ENCODE measurements at places on chromosomes 5 and 9. TPM values are rescaled to one million over a fixed set of nuclear protein-coding genes. Genes with fewer than 3 reads are reported as not detected.

Gene PRDM9
- not detected for polyA plus RNA-seq

Gene ARID3C
- 0.58 TPM for polyA plus RNA-seq

Gene CCL21
- 16.7 TPM for polyA plus RNA-seq

Gene PDGFRB
- polyA plus RNA-seq: 6.1 TPM

Gene NUDT2
- 20.7 TPM for polyA plus RNA-seq

Gene SLC4A9
- polyA plus RNA-seq: not detected

Gene MARCOL
- polyA plus RNA-seq: not detected

Gene F12
- 328 TPM for polyA plus RNA-seq

Gene SAXO1
- polyA plus RNA-seq: 0.01 TPM

Gene SLC46A2
- polyA plus RNA-seq: 0.07 TPM

Gene SPINK13
- not detected for polyA plus RNA-seq

Gene CCNO
- polyA plus RNA-seq: not detected

Gene OR1L8
- not detected for polyA plus RNA-seq

Gene AK6
- polyA plus RNA-seq: 28.2 TPM

Gene DMRT3
- not detected for polyA plus RNA-seq

Gene FKTN
- 2.1 TPM for polyA plus RNA-seq

Gene SELENOP
- polyA plus RNA-seq: 880 TPM

Gene SPATA31C1
- not detected for polyA plus RNA-seq

Gene SYNPO
- 36.6 TPM for polyA plus RNA-seq

Gene LCN9
- not detected for polyA plus RNA-seq

Gene ENTPD2
- polyA plus RNA-seq: 0.17 TPM

Gene PRSS3
- 8.7 TPM for polyA plus RNA-seq

Gene FAM193B
- 15.5 TPM for polyA plus RNA-seq

Gene QRFP
- polyA plus RNA-seq: not detected

Gene C5orf22
- 4.6 TPM for polyA plus RNA-seq

Gene IFNK
- not detected for polyA plus RNA-seq

Gene EIF4E1B
- polyA plus RNA-seq: not detected

Gene COL27A1
- polyA plus RNA-seq: 7.0 TPM

Gene TMEM171
- 2.1 TPM for polyA plus RNA-seq

Gene EEIG1
- polyA plus RNA-seq: 11.2 TPM

Gene SOHLH1
- not detected for polyA plus RNA-seq

Gene ADAM19
- polyA plus RNA-seq: 3.3 TPM

Gene IL3
- not detected for polyA plus RNA-seq

Gene FRRS1L
- not detected for polyA plus RNA-seq

Gene KCTD16
- polyA plus RNA-seq: 0.01 TPM

Gene ZDHHC11
- polyA plus RNA-seq: 1.5 TPM

Gene NREP
- 3.0 TPM for polyA plus RNA-seq

Gene SNCAIP
- polyA plus RNA-seq: 2.1 TPM

Gene CER1
- polyA plus RNA-seq: not detected

Gene KCNV2
- 0.10 TPM for polyA plus RNA-seq

Gene IL17B
- polyA plus RNA-seq: not detected

Gene GRIA1
- not detected for polyA plus RNA-seq
